NCI-H524 treated with DMSO at 0.1 percent for 48 hours (cell line): ENCODE measurements at places on chromosomes 4 and X.
A peak's percentile ranks its signal among the peaks of the same experiment; 100 is the strongest.

DNA sequence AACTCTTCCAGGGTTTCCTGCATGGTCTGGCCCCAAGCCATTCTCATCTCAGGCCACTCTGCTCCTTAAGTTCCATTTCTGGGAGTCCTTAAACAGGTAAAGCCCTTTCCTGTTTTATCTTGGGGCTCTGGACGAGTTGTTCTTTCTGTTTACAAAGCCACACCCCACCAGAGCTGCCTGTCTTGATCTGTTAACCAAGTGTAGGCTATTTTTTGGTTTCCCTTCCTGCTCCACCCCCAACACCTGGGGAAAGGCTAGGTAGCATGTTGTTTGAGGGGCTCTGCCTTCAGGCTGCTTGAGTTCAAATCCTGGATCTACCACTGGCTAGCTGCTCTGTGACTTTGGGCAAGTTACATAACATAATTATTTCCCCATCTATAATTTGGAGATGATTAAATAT is 40.0 kb downstream of the ERVMER34-1 start:
- no peak for DNase-seq

- no peak for DNase-seq
Measured at GRCh38 chr4:18938343-18939099, 917.0 kb upstream of the LCORL start.

GRCh38 chrX:1361275-1361674 is 24.7 kb downstream of the IL3RA start:
- no peak for DNase-seq

DNA sequence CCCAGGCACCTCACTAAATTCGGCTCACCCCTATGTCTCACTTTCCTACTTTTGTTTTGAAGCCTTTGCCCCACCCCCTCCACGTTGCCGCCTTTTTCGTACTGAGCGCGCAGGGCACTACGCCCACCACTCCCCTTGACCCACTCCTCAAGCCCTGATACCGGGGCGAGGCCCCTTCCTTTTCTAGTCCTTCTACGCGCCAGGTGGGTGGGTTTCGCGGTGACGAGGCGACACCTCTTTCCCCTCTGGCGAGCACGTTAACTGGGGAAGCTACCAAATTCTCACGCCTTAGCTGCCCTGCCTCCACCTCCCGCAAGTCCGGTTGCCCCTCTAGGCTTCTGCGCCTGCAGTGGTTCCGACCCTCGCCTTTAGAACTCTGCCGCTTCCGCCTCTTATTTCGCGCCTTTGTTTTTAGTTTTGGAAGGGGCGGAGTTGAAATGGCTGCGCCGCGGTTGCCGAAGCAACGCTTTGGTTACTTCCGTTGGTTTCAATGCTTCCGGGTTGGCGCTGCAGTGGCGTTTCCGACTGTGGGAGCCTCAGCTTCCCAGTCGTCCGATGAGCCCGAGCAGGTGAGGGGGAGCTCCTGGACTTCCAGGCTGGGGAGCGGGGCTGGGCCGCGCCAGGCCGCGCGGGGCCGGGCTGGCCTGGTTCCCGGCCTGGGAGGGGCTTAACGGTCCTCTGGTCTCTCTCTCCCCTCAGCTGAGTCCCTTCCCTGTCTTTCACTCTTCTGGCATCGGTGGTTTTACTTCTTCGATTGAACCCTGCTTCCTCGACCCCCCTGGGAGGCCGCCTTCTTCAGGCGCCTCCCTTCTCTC is at the start of gene SLC25A14:
TSS of gene SLC25A14 (plus strand) at position 512 of the 815 bp plus-strand sequence. CDS start 360 bp downstream, outside the sequence.
- DNase-seq, result peak; percentile 61
